ENCODE measurements at places on chromosomes 7 and 10.
A peak's percentile ranks its signal among the peaks of the same experiment; 100 is the strongest.

DNA sequence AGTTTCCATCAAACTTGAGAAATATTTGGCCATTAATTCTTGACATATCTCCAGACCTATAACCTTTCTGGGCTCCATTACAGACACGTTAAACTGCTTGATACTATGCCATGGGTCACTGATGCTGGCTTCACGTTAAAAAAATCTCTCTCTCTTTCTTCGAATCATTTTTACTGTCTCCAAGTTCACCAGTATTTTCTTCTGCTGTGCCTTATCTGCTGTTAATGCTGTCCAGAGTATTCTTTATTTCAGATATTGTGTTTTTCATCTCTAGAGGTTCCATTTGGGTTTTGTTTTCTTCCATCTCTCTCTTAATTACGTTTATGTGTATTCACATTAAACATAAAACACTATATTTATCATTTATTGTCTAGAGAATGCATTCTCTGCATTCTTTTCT lies 12.8 kb upstream of the PRPF18 start:
- DNase-seq, result no peak

GRCh38 chr10:78763651-78764395 lies 304.9 kb upstream of the ZMIZ1 start:
- DNase-seq, result no peak

- DNase-seq, result peak; percentile 56
Observed at GRCh38 chr7:36440880-36441279, 51.2 kb downstream of the ANLN start.

DNA sequence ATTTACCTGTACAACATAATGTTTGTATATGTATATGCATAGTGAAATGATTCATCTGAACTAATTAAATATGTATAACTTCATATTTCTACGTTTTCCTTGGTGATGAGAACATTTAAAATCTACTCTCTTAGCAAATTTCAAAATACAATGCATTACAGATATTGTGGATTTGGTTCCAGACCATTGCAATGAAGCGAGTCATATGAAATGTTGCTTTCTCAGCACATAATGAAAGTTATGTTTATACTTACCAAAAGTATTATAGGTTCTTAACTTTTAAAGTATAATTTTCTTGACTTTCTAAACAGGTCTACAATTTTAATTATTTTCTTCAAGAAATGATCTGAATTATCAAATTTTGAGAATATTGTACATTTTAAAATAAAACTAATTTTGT lies 189.2 kb downstream of the CSTF2T start:
- DNase-seq, result no peak

- no peak for DNase-seq
Observed at GRCh38 chr10:109412353-109412752, 511.0 kb downstream of the XPNPEP1 start.

DNA sequence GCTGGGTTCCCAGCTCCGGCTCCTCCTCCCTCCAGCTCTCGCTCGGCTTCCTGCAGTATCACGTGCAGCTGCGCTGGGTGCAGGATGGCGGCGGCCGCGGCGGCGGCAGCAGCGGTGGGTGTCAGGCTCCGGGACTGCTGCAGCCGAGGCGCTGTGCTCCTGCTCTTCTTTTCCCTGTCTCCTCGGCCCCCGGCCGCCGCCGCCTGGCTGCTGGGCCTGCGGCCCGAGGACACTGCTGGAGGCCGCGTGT lies at the start of gene CNNM1:
Gene CNNM1, plus strand, starts transcription at position 53 of the 250 bp plus-strand sequence. Its CDS starts 32 bp downstream, at position 85.
- no peak for DNase-seq

GRCh38 chr10:100043344-100043743 lies 33.6 kb upstream of the DNMBP start:
- DNase-seq, result no peak

DNA sequence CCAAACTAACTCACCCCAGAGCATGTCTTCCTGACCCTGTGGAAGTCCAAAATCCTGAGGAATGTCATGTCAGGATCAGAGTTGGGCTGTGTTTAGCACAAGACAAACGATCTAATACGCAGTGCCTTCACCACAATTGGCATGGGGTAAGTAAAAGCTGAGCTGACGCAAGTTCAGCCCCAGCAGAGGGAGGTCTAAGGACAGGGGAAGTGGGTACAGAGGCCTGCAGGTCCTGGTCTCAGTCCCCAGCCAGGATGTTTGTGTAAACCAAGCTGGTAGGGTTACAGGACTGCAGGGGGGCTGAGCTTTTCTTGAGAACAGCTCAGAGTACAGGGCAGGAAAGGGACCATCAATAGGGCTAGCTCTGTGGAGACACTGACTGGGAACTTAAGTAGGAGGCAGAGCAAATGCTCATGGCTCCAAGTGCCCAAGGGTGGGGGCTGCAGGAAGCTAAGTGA lies 5.3 kb upstream of the KCNIP2 start:
- DNase-seq, result no peak

GRCh38 chr10:58488921-58489320 lies 23.8 kb upstream of the BICC1 start:
- DNase-seq, result no peak

DNA sequence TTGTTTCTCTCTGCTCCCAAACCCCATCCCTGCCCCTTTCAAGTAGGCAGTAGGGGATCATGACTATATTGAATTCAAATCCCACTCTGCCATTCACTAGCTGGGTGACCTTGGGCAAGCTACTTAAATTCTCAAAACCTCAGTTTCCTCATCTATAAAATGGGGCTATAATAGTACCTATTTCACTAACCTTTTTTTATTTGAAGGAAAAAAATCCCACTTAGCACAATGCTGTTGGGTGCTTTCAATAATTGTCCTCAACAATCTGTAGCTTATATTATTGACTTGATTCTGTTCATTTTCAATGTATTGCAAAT lies 190.4 kb upstream of the YAE1 start:
- DNase-seq, result no peak

- no peak for DNase-seq
Observed at GRCh38 chr7:151416941-151417315, 7.1 kb upstream of the WDR86 start.

DNA sequence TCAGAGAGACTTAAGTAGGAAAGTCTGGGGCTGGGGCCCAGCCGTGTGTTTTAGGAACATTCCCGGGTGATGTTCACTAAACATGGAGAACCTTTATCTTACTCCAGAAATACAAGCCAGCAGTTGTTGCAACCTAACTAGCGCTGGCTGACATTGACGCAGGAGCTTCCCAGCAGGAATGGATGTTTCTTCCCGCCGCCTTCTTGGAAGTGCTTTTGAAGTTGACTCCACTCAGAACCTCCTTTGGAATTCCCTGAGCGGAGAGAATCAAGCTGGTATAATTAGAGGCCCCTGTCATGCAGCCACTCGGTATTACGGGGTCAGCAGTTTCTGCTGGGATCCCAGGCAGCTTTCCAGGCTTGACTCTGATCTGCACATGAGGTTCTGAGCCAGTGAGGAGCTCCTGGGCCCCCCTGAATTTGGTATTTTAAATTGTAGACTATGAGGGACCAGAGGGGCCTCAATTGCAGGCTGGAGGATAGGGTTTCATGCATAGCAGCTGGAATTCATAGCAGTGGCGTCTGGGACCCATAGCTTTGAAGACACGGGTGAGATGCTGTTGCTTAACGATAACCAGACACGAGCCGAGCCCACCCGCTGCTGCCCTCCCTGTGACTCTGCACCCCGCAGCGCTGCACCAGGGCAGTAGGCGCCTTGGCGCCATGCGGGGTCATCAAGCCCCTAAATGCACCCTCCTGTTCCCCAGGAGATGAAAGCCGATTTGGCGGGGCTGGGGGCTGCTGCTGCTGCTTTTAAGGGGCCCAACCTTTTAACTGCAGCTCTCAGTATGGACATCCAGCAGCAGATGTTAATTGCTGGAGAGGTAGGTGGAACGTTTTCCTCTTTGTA lies 61.8 kb downstream of the EEPD1 start:
- no peak for DNase-seq

GRCh38 chr7:134371536-134371935 lies 54.8 kb upstream of the SLC35B4 start:
- no peak for DNase-seq

GRCh38 chr10:37871143-37871542 lies 13.7 kb upstream of the ZNF248 start:
- DNase-seq, result no peak

GRCh38 chr10:11548768-11549099 lies 62.7 kb downstream of the USP6NL start:
- no peak for DNase-seq

DNA sequence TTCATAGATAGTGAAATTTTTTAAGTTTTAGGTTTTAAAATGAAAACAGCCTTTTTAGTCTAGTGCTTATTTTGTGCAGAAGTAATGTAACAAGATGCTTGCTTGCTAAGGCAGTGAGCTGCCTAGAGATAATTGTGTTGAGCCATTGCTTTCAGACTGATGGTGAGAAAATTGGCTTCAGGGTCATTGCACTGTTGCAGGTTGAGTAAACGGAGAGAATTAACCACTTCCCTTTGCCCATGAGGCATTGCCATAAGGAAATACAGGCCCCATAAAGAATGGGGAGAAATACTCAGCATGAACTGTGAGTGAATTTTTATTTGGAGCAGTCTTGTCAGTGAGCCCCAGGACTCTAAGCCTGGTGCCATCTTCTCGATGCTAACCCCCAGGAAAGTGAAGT lies 140.5 kb downstream of the LRRC4 start:
- DNase-seq, result no peak

DNA sequence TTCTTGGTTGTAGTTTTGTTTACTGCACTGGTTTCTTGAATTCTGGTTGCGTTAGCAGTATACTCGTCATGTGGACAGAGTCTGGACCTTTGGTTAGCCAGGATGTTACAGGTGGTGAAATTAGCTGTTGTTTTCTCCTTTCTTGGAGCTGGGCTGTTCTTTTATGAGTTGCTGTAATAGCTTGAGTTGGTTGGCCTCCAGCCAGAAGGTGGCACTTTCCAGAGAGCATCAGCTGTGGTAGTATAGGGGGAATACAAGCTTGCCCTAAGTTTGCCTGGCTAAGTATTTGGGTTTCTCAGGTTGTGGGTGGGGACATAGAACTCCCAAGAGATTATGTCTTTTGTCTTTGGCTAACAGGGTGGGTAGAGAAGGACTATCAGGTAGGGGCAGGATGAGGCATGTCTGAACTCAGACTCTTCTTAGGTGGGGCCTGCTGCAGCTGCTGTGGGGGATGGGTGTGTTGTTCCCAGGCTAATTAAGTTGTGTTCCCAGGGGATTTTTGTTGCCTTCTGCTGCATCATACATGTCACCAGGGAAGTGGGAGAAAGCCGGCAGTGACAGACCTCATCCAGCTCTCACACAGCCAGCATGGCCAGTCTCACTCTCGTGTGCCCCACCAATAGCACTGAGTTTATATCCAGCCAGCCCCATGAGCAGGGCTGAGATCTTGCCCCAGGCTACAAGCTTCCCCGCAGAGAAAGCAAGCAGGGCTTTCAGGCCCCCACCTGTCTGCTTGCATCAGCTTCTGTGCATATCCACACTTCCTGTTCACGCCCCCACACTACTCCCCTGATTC lies 246.7 kb upstream of the TPK1 start:
- no peak for DNase-seq

- no peak for DNase-seq
Observed at GRCh38 chr10:23291551-23292334, 52.9 kb downstream of the C10orf67 start.

DNA sequence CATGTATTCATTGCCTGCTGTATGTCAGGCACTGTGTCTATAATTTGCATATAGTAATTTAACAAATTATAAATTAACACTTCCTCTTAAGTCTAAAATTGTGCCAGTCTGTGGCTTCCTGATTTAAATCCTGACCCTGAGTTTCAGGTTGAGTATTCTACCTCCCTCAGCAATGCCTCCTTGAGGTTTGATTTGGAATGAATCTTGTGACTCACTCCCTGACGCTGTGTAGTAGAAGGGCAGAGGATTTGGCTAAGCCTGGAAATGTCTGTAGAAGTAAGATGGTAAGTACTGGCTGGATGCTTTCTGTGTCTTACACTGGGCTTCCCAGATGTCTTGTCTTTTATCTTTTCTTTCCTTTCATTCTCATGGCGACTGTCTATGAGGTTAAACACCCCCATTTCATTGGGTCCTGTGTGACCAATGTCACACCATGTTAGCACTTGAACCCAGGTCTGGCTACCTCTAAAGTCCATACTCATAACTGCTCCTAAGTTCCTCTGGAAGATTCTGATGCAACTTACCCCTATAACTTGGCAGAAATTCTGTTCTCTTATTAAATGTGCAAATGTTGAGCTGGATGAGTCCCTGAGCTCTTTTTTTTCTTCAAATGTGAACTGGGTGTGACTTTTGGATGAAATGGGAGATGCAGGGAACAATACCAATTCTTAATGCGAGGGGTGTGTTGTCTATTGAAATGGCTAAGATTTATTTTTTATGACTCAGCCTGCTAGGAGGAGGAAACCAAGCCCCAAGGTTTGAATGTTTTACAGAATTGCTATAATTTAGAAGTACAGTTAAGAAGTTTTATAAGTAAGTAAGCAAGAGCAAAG lies 48.5 kb downstream of the PLCE1 start:
- DNase-seq, result peak; percentile 46

GRCh38 chr7:51240868-51241267 lies 75.7 kb downstream of the COBL start:
- DNase-seq, result no peak

GRCh38 chr7:20927976-20928375 lies 141.3 kb upstream of the SP8 start:
- no peak for DNase-seq

DNA sequence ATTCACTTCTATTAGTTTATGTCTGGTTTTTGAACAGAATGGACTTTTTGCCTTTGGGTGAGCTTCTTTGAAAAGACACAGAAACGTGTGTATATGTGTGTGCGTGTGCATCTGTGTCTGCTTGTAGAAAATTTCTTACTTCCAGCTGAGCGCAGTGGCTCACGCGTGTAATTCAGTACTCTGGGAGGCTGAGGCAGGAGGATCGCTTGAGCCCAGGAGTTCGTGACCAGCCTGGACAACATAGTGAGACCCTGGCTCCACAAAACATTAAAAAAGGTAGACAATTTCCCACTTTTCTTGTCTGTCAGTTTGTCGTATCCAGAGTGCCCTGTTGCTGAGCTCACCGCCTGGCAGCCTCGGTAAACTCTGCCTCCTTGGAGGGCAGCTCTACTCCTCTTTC lies 25.4 kb downstream of the PPP2R2D start:
- DNase-seq, result no peak

- DNase-seq, result no peak
Observed at GRCh38 chr7:149427096-149427680, 33.7 kb downstream of the ZNF777 start.

- DNase-seq, result no peak
Observed at GRCh38 chr10:30987463-30987862, 44.2 kb downstream of the ZNF438 start.

DNA sequence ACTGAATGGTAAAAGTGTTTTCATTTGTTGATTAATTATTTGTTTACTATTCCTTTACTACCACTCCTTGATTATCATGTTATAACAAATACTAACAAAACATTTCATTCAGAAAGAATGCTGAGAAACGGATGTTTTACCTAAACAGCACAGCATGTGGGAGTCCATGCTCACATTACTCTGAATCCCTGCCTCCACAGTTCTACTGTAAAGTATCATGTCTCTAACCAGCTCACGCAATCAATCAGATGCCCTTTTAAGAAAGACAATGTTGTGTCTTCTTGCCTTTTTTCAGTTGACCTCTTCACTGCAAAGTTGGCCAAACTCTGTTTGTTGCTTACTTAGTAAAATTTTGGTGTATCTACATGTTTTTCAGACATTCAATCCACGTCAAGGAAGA lies 232.5 kb upstream of the MDFIC start:
- no peak for DNase-seq

GRCh38 chr7:158062661-158063060 lies 525.0 kb downstream of the PTPRN2 start:
- no peak for DNase-seq

Measured in Karpas-422 (cell line).